ENCODE measurements at places on chromosomes 6 and 20. TPM values are rescaled to one million over a fixed set of nuclear protein-coding genes. Genes with fewer than 3 reads are reported as not detected.

DNA sequence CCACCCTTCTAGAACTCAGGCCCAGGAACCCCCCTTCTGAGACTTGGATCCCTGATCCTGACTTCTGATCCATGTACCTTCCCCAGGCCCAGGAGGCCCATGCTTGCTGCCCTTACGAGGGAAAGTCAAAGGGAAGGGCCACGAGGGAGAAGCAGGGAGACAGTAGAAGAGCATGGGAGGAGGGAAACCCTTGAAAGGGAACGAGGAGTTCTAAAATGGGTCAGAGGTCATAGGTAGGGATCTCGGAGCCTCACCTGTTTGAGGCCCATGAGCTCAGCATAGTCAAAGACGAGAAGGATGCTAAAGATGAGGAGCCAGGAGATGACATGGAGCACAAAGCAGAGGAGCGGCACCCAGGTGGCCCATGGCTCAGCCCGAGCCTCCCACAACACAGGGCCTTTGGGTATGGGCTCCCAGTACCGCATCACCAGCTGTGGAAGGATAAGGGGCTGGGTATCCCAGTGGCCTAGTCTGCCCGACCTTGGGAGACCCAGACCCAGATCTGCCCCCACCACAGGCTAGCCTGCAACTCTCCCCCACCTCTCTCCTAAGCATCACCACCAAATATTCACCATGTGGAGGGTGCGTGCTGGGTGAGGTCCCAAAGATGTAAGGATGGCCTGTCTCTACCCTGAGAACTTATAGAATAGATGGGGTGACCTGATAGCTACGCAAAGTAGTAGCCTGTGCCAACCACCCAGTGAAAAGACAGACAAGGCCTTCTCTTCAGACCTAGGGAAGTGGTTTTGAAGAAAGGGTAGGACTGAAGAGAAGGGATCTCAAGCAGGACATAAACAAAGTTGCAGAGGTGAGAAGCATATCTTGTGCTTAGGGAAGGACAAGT, 1.5 kb downstream of the NRM start:
- DNase-seq: no peak

GRCh38 chr6:105545228-105545920, 142.5 kb upstream of the PREP start:
- DNase-seq: no peak

DNA sequence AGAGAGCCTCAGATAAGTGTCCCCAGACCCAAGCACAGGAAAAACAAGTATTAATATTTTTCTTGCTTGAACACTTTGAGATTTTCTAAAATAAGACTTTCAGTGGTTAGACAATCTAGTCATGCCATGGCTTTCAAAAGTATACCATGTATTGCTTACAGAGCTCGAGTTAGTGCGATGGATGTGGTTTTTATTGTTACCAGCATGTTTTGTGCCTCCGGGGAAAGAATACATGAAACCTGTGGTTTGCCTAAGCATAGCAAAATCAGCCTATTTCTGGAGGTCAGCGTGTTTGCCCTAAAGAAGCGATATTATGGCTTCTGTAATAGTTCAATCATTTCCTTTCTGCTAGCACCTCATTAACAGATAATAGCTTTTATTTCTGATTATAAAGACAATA, 21.6 kb downstream of the RIN2 start:
- DNase-seq: no peak

GRCh38 chr6:34343806-34344205, 48.7 kb downstream of the NUDT3 start:
- no peak for DNase-seq

GRCh38 chr6:138948546-138949179, 39.4 kb downstream of the REPS1 start:
- DNase-seq: no peak

- DNase-seq: no peak
Observed at GRCh38 chr6:155216312-155217046, 47.3 kb upstream of the CLDN20 start.

DNA sequence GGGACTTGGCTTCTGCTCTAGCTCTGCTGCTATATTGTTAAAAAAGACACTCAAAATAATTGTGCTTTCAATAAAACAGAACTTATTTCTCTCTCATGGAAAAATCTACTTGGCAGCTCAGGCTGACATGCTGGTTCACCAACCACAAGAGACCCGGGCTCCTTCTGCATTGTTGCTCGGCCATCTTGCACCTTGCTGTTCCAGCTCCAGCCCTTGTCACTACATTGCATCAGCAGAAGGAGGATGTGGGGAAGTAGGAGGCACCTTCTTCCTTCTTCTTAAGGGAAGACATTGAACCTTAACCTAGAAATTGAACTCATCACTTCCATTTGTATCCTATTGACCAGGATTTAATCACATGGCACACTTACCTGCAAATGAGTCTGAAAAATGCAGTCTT, 6.6 kb upstream of the C20orf202 start:
- no peak for DNase-seq

DNA sequence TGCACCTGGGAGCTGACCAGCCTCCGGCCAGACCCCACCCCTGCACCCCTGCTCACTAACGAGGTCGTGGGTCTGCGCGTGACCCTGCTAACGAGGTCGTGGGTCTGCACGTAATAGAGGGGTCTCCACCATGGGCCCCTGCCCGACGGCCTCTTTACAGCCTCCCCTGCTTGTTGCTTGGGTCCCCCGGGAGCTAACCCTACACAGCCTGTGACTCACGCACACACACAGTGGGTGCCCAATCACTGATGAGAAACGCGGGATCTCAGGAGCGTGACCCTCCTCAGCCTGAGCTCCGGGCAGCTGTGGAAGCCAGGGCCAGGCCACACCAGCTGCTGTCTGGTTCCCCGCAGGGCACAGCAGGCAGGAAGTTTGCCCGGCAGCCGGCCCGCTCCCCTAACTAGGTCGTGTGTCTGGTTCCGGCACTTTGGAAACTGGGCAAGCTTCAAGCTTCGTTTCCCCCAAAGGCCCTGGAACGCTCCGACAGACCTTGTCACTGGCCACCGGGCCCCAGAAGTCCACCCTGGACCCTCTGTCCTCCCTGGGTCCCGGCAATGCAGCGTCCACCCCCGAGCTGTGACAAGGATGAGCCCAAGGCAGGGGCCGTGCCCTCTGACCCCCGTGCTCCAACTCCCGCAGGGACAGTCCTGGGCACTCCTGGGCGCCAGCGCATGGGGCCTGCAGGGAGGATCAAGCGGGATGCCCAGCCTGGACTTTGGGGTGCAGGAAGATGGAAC, 767 bp downstream of the PTK6 start:
- no peak for DNase-seq

- no peak for DNase-seq
Observed at GRCh38 chr6:128570680-128571063, 50.3 kb upstream of the PTPRK start.

DNA sequence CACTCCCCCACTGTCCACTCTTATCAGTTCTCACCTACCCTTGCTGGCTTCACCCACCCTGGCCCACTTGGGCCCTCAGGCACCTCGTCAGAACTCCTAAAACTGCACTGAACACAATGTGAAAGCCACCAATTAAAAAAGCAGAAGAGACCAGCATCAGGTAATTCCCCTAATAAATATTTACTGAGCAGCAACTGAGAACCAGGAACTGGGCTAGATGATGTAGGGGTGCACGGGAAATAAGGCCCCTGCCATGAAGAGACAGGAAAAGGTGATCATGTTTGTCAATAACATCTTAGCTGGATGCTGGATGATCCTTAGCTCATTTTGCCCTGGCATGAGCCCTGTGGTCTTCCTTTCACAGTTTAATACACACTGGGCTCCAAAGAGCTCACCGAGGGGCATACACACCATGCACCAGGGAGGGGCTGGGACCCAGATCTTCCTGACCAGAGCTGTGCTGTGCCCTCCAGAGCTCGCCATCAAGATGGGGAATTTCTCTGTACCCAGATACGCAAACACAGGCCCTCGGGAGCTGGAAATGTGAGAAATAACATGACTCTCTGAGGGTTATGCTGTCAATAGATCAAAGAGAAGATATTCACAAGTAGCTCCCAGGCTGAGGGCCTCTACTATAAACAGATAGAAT, 113.6 kb upstream of the SLC22A16 start:
- no peak for DNase-seq

DNA sequence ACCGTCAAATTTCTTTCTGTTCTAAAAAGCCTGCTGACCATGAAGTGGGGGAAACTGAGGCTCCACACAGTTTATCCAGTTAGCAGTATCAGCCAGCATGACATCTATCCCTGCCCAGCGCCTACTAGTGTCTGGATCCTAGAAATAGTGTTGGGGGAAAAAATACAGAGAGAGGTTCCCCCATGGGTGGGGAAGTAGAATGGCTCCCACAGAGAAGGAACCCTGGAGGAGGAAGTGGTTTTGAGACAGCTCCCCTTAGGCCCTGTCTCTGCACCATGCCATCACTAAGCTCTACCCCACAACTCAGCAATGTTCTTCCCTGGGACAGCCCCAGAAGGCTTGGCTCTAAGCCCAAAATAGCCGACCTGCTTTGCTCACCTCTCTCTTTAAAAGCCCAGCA, 153.4 kb downstream of the MBOAT1 start:
- no peak for DNase-seq

DNA sequence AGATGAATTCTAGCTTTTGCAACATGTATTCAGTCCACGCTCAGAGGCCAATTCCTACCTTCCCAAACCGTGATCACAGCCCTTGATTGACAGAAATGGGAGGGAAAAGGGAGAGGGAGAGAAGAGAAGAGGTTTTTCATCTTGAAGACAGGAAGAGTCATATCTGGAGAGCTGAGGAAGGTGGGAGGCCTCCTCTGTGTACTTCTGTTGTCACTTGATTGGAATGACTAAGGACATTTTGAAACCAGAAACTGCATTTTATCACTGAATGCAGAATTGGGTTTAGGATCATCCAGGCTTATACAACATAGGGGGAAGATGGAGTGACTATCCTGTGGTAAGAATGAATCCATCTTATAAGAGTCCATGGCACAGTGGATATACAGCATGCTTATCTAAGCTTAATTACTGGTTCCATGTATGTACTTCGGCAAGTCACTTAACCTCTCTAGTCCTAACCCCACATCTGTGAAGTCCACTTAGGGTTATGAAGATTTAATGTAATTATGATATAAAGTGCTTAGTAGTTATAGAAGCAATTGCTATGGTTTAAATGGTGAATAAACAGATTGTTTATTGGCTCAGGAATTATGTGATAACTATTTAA, 144.0 kb downstream of the BCKDHB start:
- no peak for DNase-seq

GRCh38 chr6:15502446-15503345, 160.1 kb downstream of the DTNBP1 start:
- DNase-seq: no peak

DNA sequence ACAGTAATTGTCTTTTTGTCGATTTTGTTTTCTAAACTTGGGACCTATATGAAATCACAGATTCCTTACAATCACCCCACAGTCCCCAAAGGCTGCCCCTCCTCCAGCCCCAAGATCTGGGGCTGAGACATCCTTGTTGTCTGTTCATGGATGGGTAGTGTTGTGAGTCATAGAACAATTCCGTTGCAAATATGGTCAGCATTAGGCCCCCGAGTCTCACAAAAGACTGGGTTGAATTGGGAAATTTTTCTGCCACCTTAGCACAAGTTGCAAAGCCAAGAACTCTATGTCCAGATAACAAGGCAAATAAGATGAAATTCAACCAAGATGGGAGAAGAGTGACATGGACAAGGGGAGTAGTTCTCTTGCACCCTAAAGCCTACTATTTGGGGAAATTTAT, 10.5 kb upstream of the TAB2 start:
- no peak for DNase-seq

Gene ARHGAP40
- 0.86 TPM for total RNA-seq

Gene DAAM2
- total RNA-seq: 2.9 TPM

Gene CCM2L
- total RNA-seq: 5.5 TPM

Gene TNF
- total RNA-seq: not detected

Gene HRH3
- 4.5 TPM for total RNA-seq
